ENCODE measurements at places on chromosomes 16 and 17.

- DNase-seq: no peak
Observed at GRCh38 chr16:28126684-28127620, 63.4 kb upstream of the GSG1L start.

DNA sequence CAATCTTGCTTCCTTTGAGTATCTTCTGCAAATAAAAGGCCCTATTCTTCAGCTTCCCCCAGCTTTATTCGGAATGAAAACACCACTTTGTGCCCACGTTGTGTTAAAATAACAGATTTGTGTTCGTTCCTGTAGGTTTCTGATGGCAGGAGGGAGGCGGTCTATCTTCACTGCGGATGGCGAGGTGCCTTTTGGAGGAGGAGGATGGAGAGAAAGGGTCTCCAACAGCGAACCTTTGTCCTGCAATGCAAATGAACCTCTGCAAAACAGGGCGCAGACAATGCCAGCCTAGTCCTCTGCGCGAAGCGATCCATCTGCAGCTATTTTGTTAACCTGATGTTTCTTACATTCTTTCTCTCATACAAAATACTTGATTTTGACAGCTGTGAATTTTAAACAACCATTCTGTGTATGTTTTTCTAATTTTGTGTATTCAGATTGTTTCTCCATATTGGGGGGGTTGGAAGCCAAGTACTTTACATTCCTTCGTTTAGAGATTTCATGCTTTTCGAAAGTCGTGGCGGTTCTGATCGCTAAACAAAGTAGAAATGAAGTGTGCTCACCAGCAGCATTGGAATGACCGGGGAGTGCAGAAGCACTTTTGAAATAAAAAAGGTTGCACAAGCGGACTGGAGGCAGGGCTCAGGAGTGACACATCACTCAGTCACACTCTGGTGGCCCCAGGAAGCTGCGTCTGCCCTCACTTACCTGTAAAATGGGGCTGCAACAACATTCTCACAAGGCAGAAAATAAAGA, 279.0 kb upstream of the IRX5 start:
- DNase-seq: no peak

DNA sequence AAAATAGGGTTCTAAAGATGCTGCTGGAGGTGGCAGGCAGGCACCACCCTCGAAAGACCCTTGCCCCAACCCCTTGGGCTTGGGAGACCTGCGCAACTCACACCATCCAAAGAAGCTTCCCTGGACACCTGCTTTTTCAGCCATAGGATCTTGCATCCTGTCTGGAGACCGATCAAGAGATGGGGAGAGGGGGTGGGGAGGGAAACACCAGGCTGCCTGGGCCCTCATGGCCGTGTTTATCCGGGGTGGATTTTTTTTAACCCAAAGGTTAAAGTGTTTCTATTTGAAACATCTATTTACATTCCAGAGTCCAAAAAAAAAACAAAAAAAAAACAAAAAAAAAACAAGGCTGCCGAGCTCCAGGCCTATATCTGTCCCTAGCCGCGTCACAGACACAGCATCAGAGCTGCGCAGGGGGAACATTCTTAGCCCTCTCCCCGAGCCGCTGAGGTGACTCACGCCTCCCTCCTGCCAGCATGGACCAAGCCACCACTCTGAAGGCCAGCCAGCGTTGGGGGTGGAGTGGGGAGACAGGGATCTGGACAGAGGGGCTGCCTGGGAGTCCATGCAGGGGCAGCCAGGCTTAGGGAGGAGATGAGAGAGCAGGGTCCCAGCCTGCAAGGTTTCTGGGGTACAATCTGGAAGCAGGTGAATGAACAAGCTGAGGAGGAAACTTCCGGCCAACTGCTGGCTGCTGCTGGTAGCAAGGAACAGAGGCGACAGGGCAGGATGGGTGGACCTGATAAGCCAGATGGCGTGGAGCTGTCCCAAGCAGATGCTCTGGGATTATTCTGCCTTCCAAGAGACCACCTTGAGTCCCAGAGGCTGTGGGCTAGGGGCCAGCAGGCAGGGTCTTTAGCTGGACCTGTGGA, 14.8 kb downstream of the HDAC5 start:
- peak; percentile 96 for DNase-seq

DNA sequence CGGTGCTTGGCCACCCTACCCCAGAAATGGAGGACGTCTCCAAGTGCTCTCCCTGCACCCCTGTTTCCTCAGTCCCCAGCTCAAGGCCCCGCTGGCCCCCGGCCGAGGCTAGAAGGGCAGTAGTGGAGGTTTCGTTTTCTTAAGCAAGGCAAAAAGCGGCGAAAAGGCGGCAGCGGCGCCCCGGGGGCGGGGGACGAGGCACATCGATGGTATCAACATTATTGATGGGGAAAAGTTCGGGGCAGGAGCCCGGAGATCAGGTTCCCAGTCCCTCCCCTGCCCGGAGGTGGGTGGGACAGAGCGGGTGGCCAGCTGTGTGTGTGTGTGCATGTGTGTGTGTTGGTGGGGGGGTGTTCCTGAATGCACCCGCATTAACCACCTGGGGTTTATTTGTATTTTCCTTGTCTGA, 4.1 kb upstream of the SALL1 start:
- no peak for DNase-seq

GRCh38 chr16:58018803-58019202, 6.8 kb upstream of the MMP15 start:
- DNase-seq: no peak

GRCh38 chr17:17021194-17021863, 20.9 kb upstream of the MPRIP start:
- DNase-seq: no peak

- DNase-seq: peak; percentile 10
Observed at GRCh38 chr17:65417406-65418221, 143.8 kb downstream of the AXIN2 start.

- peak; percentile 53 for DNase-seq
Observed at GRCh38 chr17:35930211-35931065, at the start of gene RDM1. Gene RDM1 (minus strand): TSS chr17:35930773. CDS start chr17:35930727, 46 bp downstream.

DNA sequence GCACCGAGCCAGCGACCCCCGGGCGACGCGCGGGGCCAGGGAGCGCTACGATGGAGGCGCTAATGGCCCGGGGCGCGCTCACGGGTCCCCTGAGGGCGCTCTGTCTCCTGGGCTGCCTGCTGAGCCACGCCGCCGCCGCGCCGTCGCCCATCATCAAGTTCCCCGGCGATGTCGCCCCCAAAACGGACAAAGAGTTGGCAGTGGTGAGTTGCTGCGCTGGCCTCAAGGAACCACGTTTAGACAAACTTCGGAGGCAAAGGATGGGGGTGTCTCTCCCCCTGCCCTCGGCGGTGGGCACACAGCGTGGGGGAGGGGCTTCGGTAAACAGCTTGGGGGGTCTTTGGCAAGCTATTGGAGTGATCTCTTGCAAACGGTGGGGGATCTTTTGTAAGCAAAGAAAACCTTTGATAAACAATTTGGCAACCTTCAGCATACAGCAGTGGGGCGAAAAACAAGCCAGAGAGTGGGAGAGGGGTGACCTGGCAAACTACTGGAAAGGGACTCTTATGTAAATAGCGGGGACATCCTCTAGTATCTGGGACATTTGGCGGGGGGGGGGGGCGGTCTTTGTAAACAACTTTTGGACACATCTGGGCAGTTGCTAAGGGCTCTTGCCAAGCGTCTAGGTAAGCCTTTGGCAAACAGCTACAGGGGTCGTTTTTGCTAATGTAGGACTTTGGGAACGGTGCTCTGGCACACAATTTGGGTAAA, 587 bp downstream of the MMP2 start:
- no peak for DNase-seq

GRCh38 chr17:81508639-81509206, 3.9 kb downstream of the ACTG1 start:
- peak; percentile 41 for DNase-seq

DNA sequence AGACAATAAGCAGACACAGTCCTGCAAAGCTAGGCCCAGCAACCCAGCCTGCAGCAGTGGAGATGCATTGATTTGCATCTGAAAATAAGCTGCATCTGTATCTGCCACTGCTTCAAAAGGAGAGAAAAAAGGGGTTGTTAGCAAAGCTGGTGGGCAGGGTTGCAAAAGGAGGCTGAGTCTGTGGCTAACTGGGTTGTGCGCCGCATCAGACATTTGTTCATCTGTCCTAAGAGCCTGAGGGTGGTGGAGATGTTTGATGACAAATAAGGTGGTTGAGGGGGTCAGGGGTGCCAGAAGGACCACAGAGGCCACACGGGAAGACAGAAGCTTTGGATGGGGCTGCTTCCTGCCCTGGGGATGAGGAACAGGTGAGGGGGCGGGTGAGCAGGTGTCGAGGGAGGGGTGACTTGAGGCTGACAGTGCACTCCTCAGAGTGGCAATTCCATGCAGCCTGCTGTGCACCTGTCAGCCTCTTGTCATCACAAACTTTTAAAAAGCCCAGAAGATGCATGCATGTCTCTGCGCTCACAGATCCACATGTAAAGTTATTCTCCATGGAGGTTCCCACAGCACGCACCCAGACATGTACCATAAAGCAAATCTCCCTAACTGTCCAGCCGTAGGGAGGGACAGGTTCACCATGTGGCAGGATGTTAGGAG, 35.4 kb downstream of the WSB1 start:
- no peak for DNase-seq

- DNase-seq: peak; percentile 12
Observed at GRCh38 chr17:13152501-13152900, 134.7 kb upstream of the ELAC2 start.

DNA sequence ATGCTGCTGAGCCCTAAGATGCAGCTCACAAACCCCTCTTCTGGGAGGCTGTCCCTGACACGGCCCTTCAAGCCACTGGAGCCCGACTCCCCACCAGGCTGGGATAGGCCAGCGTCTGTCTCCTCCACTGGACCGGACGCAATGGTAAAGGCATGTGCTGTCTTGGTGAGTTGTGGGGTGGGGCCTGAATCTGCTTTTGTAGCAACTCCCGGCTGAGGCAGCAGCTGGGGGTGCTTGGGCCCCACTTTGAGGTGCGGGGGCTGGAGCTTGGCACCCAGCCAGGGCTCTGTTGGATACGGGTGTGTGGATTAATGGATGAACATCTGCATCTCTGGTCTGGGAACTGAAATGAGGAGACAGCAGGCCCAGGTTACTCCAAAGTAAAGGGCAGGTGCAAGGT, 3.5 kb upstream of the NLRC3 start:
- peak; percentile 38 for DNase-seq

GRCh38 chr16:68059804-68060203, 25.4 kb upstream of the NFATC3 start:
- no peak for DNase-seq

DNA sequence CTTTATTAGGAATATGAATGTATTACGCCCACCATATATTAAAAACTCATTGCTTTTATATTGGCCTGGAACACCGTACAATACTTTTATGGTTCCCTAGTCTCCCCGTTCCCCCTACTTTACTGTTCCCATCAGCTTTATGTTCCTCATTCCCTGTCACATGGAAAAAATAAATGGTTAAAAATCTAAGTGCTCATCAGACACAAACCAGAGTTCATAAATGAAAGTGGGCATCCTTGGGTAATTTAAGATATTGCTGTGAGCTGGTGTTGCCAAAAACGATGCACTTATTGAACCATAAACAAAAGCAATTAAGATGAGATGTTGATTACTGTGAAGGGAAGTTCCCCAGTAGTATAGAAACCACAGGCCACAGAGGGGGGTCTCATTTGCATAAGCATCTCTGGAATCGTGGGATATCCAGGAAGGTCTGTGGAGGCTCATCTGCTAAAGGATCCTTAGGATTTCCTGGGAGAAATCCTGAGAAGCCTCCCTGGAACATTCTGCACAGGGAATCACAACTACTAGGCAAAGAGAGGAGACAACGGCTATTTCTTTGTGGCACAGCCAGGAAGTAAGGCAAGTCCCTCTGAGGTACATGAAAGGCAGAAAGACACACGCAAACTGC, 591.4 kb upstream of the CDH11 start:
- DNase-seq: no peak
